ENCODE measurements at places on chromosomes 11 and 22.

- peak; percentile 67 for DNase-seq
Observed at GRCh38 chr11:66002648-66003225, 434 bp downstream of the BANF1 start.

- DNase-seq, result no peak
Observed at GRCh38 chr22:43411869-43412807, at the start of gene MPPED1. Gene MPPED1 (plus strand): TSS chr22:43412014. CDS start chr22:43424986, 12,972 bp downstream.

GRCh38 chr11:122305426-122306320 is 189.7 kb upstream of the BLID start:
- no peak for DNase-seq

DNA sequence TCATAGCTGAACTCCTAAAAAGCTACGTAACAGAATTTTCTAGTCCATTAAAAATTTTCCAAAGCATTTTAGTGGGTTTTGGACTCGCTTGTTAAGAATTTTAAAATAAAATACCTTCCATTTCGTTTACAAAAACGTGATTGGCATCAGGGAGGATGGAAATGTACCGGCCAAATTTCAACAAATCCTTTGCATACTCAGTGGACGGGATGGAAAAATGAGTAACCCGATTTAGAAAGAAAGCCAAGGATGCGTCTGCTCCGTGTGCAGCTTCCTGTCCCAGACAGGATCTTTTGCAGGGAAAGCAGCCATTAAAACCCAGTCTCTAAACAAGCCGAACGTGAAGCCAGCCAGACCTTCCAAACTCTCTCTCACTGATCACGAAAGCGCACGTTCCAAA is 15.6 kb downstream of the TMEM184B start:
- no peak for DNase-seq

DNA sequence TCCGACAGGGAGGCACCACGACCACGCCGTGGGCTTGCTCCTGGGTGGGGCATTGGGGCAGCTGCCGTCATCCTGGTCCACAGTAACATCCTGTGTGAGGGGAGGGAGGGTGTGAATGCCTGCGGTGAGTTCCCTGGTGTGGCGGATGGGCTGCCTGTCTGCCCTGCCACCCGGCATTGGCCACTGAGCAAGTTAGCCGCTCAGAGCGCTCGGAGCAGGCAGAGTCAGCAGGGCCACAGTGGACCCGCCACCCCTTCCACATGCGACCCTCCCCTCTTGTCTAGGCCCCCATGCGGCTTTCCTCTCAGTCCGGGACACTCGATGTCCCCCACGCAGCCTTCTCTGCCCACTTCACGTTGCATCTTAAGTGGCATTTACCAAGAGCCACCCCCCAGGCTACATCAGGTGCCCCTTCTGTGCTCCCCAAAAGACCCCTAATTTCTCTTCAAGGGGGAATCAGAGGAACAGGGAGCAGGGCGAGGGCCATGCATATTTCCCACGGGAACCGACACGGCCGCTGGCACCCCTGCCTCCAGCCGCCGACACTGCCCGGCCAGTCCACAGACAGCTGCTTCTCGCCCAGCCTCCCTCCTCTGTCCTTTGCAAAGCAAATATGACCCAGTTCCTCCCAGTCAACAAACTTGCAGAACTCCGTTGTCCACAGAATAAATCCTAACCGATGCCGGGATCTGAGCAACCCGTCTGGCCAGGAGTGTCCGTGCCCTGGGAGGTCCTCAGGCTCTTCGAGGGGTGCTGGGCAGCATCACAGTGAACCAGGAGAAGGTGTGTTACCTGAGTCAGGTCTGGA is 1482.1 kb downstream of the TBC1D22A start:
- DNase-seq, result peak; percentile 9

GRCh38 chr11:27412192-27412691 is 49.2 kb upstream of the CCDC34 start:
- DNase-seq, result no peak

- DNase-seq, result no peak
Observed at GRCh38 chr11:22787551-22788162, 41.9 kb downstream of the SVIP start.

GRCh38 chr11:44532809-44533208 is 32.7 kb upstream of the CD82 start:
- DNase-seq, result no peak

DNA sequence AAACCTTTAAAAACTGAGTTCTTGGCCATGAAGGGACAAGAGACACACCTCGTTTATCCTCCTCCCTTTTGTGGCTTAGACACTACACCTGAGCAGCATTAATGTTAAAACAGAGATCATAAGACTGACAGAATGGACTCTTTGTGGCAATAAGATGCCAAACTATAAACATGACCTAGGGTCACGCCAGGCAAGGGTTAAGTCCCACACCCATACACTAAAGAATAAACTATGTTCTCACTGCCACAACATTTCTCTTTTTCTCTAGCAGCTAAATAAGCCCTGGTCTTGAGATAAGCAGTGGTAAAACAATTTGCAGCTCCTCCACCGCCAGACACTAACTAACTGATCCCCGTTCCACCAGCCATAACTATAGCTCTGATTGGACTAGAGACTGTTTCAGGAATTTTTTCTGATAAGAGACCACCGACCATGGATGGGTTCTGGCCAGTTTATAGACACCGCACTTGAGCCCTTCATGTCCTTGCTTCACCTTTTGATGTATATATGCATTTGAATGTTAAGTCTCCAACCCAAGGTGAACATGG is 4.9 kb upstream of the SLCO2B1 start:
- peak; percentile 38 for DNase-seq

DNA sequence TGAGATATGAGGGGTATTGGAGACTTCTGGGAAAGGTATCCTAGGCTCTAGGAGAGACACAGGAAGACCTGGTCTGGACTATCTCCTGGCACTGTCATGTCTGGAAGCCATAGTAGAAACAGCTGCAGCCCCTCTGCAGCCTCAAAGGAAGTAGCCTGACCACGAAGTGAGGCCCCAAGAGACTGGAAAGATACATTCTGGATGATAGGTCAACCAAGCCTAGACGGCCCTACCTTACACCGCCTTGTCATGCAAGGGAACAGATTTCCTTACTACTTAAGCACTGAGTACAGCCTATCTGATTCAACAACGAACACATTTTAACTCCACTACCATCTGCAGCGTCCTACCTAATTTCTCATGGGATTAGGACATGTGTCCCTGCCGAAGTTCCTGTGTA is 31.1 kb downstream of the UQCR10 start:
- no peak for DNase-seq

GRCh38 chr22:44279069-44279360 is 33.7 kb downstream of the SHISAL1 start:
- DNase-seq, result no peak

DNA sequence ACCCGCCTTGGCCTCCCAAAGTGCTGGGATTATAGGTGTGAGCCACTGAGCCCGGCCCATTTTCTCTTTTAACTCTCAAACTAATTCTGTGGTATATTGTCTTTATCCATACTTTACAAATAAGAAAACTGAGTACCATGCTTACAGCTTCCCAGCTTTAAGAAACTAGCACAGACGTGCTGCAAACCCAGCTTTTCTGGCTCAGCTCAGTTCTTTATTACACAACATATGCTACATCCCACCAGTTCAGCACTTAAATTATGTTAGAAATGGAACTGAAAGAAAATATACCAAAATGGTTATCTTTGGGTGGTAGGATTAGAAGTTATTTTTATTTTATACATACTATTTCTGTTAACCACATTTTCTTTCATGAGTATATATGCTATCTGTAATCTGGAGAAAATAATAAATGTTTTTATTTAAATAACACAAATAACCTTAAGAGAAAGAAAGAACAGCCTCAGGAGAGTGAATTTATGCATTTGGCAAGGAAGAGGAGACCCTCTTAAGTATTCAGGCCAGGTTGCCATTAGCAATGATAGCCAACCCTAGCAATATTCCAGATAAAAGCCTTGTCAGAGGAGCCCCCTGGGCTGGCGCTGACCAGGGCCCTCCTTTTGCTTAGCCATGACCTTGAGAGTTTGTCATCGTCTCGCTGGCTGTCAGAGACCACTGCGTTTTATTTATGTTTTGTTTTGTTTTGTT is 33.8 kb downstream of the SLN start:
- no peak for DNase-seq

DNA sequence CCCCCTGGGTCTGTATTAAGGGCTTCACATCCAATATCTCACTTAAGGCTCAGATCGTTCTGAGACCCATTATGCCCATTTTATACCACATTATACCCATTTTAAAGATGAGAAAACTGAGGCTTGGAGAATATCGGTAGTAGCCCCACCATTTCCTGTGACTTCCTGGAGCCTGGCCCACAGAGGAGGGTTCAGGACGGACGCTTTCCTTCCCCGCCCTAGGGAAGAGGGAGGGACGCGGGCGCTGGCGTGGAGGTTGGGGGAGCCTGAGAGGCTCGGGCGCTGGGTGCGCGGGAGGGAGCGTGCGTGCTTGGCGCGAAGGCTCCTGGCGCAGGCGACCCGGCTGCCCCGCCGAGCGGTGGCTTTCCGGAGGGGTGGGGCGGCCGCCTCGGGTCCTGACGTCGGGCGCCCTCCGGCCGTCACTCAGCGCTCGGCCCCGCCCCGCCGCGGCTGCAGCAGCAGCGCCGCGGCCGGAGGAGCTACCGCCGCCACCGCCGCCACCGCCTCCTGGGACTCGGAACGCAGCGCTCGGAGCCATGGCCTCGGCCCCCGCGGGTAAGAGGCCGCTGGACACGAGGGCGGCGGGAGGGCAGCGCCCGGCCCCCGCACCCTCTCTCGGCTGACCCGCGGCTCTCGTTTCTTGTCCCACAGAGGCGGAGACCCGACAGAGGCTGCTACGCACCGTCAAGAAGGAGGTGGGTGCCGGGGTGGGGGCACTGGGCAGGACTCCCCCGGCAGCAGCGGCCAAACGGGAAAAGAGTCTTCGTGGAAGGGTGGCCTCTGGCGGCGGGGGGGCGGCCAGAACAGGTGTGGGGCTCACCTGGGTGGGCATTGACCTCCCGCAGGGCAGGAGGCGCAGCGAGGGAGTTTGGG is at the start of gene SGSM1:
TSS of gene SGSM1 (plus strand) at position 422 of the 873 bp plus-strand sequence. CDS start at position 537, 115 bp downstream.
- peak; percentile 80 for DNase-seq

- no peak for DNase-seq
Observed at GRCh38 chr11:125069796-125070195, 6.7 kb downstream of the SLC37A2 start.

GRCh38 chr11:70397983-70398833 is at the start of gene CTTN:
Gene CTTN (plus strand): TSS chr11:70398529. CDS start chr11:70407298, 8,769 bp downstream.
- DNase-seq, result peak; percentile 88

DNA sequence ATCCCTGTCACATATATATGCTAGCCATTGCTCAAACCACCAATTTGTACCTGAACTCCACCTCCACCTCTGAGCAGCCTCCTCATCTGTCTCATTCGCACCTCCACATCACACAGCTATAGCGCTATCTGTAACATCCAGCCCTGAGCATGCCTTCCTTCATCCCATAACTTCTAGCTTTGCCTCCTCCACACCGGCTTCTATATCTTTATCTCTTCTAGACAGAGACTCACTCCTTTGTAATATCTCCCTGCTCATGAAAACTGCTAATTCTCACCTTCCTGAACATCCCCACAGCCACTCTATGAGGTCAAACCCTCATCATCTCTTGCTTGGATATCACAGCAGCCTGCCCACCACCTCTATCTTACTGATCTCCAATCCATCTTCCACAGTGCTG is 5.9 kb downstream of the SIAE start:
- DNase-seq, result no peak

DNA sequence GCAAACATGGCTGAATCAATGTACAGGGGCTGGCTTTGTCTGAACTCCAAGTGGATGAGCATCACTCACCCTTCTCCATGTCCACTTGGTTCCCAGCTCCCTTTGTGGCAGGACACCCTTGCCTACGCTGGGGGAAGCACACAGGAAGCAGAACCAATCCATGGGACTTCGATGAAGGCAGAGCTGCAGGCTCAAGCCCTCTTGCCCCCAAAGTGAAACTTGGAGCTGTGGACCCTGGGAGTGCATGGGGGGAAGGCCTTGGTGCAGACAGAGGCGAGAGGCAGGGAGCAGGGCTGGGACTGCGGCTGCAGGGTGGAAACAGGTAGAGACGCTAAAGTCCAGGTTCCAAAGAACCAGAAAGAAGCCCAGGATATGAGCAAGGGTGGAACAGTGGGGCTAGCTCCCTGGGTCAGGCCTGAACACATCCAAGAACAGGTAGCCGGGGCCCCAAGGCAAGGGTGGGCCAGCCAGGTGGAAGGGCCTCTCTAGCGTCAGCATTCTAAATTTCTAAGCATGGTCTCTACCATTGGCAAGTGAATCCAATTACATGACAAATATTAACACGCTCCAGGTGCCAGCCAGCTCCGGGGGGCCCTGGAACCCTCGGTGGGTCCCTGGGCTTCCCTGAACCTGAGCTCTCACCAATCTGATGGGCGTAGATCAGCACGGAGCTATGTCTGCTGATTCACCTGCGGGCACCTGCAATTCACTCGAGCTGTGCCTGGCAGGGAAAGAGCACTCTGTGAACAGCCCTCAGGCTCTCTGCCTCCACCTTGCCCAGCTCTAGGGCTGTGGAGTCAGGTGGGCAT is 532.8 kb downstream of the BRD1 start:
- no peak for DNase-seq

All from colonic mucosa (tissue), 4 donors.